ENCODE measurements at places on chromosomes 12 and 14. TPM values are rescaled to one million over a fixed set of nuclear protein-coding genes. Genes with fewer than 3 reads are reported as not detected.

LMO3 gene
- total RNA-seq = not detected

TUNAR gene
- not detected for total RNA-seq

PUS1 gene
- total RNA-seq = 34.7 TPM

DNA sequence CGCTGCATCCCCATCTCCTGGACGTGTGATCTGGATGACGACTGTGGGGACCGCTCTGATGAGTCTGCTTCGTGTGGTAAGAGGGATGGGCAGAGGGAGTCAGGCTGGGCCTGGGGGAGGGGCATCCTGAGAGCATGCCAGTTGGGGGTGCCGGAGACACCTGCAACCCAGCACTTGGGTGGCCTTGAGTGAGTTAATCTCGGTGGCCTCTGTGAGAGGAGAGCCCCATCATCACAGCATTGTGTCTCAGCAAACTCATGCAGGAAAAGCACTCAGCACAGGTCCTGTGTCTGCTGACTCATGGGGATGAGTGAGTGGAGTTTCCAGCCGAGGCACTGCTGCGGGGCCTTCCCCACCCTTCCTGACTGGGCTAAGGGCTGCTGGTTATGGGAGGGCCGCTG is 19.6 kb upstream of the LRP1-AS start:
- no peaks in the 10 kb centered on the region for H3K27me3 ChIP-seq
- H3K27ac ChIP-seq = no peak overlapping the region
- H3K4me1 ChIP-seq = peaks cover 4% of the 10 kb centered on the region
- H3K4me3 ChIP-seq = no peak overlapping the region
- H3K36me3 ChIP-seq = no peaks in the 10 kb centered on the region

DNA sequence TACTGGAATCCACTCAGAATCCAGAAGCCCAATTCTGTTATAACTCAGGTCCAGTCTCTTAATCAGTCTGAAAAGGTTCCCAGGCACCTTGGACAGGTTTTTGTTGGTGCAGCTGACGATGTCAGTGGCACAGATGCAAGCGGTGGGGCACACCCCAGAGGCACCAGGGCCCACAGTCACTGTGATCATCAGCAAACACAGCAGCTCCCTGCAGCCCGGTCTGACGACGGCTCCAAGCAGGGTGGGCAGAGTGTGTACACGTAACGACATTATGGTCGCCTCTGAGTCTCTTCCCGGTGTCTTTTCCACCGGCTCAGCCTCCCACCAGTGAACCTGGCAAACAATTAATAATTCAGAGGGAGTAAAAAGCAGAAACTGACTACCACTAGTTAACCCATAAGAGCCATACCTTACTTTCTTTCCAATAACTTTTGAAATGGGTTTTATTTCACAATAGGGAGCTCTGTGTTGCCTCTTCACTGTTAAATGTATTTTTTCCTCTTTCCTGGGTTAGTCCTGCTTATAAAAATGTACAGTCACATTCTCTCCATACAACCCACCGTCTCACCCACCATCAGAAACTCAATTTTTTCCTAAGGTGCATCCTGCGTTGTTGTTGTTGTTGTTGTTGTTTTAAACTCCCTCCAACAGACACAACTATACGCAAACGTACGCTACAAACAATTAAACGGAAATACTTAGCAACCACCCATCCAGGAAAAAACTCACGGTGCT is 521 bp upstream of the PCED1B start:
- H3K27me3 ChIP-seq = no peaks in the 10 kb centered on the region
- peak overlapping the region; percentile 82 for H3K4me3 ChIP-seq
- peaks cover 62% of the 10 kb centered on the region for H3K4me1 ChIP-seq
- peak overlapping the region; percentile 44 for H3K27ac ChIP-seq
- H3K36me3 ChIP-seq = peaks cover 9% of the 10 kb centered on the region
- peak; percentile 44 for DNase-seq

GRCh38 chr12:106308121-106308520 is 5.6 kb downstream of the TCP11L2 start:
- H3K4me3 ChIP-seq = no peak overlapping the region
- no peak for DNase-seq
- H3K27me3 ChIP-seq = no peaks in the 10 kb centered on the region
- H3K36me3 ChIP-seq = peaks cover 3% of the 10 kb centered on the region
- peaks cover 22% of the 10 kb centered on the region for H3K4me1 ChIP-seq

DNA sequence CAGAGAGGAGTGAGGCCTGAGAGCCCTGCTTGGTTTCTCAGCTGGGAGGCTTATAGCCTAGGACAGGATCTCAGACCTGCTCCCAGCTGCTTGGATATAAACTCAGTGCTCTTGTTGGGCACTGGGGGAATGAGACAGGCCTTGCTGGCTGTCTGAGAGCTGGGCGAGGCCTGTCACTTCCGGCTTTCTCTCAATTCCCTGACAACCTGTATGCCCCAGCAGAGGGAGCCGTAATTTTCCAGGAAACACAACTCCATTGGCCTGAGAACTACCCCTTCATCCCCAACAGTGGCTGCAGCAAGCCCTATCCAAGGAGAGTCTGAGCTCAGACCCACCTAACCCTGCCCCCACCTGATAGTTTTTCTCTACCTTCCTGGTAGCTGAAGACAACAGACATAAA is 258.3 kb upstream of the STXBP6 start:
- no peak for DNase-seq
- H3K36me3 ChIP-seq = no peaks in the 10 kb centered on the region
- H3K4me1 ChIP-seq = no peaks in the 10 kb centered on the region
- H3K27me3 ChIP-seq = no peaks in the 10 kb centered on the region
- no peak overlapping the region for H3K27ac ChIP-seq
